ENCODE measurements at places on chromosomes 1 and 21.
A peak's percentile ranks its signal among the peaks of the same experiment; 100 is the strongest.

GRCh38 chr1:83497563-83497962 is 501.4 kb downstream of the TTLL7 start:
- no peak for DNase-seq

DNA sequence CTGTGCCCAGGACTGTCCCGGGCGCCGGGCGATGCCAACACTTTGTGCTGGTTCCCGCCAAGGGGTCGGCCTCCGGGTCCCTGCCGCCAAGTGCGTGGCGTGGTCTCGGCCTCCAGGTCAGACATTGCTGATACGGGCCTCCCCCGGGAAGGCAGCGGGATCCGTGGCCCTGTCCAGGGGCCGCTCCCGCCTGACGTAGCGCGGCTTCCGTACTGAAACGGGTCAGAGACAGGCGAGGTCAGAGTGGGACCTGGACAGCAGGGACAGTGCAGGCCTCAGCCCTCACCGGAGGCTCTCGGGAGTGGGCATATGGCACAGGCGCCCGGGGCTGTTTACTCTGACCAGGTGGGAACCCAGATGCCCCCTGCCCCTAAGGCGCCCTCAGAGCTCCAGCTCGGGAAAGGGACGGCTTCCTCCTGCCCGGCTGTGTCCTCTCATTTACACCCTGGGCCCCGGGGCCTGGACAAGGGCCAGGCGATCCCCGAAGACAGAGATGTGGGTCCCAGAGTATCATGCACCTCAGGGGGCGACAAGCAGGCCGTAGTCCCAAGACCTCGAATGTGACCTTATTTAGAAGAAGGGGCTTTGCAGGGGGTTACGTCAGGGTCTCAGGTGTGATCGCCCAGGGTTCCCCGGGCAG is 8.8 kb upstream of the RNF223 start:
- DNase-seq: no peak

DNA sequence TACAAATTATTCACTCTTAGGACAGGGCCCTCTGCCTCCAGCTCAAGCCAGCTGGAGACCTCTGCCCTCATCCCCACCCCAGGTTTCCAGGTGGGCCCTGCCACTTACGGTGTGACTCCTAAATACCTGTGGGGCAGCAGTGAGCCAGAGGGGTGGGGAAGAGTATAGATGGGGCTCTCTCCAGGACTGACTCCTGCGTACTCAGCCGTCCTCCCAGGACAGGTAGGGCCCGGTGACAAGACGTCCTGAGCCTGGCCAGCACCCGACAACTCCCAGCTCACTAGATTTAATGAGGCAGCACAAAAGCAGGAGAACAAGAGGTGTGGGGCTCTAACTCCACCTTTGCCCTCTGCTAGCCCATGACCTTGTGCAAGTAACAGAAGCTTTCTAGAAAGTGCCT is 16.8 kb downstream of the GNG12 start:
- no peak for DNase-seq

DNA sequence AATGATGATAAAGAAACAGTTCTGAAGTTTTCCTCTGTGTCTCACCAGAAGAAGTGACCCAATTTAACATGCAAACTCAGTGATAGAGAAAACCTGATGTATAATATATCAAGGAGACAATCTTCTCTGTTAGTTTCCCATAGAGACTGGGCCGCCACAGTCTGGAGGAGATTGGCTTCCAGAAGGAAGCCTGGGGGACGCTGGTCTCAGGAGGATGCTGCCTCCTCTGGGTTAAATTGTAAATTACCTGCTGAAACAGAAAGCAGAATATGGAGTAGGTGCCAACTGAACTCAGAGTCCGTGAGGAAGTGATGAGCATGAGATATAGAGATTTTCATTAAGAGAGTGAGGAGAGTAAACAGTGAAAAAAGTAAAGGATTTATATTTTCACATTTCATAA is 15.8 kb downstream of the OR14I1 start:
- DNase-seq: peak; percentile 19

DNA sequence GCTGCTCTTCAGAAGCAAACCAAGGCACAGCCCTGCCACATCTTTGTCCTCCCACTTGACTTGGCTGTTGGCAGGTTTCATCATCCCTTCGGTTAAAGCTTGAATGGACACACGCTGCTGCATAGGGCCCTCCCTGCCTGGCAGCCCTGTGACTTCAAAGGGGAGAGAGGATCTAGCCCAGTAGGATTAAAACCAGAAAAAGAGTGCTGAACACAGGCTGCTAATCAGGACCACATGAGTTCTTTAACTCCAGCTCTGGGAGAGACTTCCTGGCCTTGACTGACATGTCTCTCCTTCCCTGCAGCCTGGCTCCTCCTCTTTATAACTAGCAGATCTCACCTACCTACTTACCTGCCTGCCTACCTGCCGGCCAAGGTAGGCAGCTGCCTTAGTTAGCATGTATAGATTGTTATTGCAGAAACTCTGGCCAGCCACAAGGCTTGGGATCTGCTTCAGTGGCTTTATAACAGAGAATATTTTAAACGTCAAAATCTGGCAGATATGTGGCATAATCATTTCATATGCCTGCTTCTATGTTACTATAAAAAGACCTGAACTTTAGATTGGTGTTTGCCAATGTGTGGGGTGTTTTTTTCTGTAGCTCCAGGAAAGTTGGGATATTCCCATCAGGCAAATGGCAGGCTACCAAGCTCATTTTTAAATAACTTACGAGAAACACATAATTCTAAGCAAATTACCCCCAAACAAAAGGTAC is 49.4 kb downstream of the ERG start:
- no peak for DNase-seq

GRCh38 chr21:25956993-25957714 is 213.4 kb downstream of the APP start:
- DNase-seq: no peak

- no peak for DNase-seq
These were observed 178.3 kb downstream of the RERE start for GRCh38 chr1:8639148-8639547.

DNA sequence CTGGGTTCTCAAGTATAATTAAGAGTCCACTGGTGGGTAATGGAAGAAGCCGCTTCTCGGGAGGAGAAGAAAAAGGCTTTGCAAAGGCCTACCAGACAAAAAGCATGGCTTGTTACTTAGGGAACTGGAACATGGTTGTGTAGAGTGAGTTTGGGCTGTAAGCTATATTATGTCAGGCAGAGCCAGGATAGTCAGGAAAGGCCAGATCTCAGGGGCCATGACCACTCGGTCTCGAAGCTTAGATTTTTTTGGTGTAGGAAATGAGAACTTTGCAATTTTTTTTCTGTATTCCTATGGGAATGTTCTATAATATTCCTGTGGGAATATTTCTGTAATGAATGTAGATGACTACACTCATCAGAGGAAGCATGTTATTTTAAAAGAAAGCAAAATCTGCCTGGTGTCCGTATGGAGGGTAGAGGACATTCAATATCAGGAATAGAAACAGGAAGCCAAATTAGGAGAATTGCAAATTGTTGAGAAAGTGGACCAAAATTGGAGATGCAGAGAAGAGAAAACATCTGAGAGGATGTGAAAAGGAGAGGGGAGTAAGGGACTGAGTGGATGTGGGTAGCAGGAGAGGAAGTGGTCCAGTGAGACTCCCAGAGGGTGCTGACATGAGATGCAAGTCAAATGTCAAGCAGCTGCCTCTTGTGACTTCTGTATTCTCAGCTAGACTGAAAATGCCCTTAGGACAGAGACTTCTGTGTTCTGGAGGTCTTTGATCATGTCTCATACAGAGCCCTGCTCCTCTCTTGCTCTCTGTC is 45.2 kb upstream of the HAO2 start:
- DNase-seq: peak; percentile 5

- no peak for DNase-seq
These were observed 598.2 kb downstream of the PLPP3 start for GRCh38 chr1:55981010-55981650.

DNA sequence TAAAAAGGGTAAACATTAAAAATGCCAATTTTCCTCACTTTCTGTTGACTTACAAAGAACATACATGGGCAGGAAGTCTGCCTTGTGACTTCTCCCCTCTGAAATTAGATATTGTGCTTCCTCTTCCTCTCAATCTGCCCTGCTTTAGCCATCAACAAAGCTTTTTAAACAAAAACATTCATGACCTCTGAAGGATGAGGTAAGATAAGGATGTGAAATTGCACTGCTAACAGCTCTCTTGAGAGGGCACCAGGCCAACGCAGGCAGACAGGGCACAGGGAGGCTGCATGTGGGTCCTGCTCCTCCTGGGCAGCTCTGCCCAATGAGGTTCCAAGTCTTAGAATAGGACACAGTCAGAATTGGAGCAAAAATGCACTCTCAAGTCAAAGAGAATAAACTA is 62.1 kb downstream of the DEGS1 start:
- DNase-seq: peak; percentile 18

DNA sequence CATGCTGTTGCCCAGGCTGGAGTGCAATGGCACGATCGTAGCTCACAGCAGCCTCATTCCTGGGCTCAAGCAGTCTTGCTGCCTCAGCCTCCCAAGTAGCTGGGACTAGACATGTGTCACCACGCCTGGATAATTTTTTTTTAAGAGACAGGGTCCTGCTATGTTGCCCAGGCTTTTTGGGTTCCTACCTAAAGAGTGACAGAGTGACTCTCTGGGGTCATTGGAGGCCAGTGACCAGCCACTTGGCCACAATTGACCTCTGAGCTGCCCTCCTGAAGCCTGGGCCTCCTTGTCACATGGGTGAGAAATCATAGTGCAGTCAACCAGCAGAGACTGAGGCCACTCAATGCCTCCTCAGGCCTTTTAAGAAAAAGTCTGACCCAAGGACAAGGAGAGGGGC is 5.7 kb downstream of the DIO1 start:
- no peak for DNase-seq

GRCh38 chr1:116432655-116433265 is 59.7 kb downstream of the ATP1A1 start:
- DNase-seq: no peak

GRCh38 chr1:66788231-66788939 is 12.7 kb downstream of the INSL5 start:
- DNase-seq: peak; percentile 72

- DNase-seq: no peak
These were observed 22.6 kb downstream of the EVI5 start for GRCh38 chr1:92762355-92762754.

DNA sequence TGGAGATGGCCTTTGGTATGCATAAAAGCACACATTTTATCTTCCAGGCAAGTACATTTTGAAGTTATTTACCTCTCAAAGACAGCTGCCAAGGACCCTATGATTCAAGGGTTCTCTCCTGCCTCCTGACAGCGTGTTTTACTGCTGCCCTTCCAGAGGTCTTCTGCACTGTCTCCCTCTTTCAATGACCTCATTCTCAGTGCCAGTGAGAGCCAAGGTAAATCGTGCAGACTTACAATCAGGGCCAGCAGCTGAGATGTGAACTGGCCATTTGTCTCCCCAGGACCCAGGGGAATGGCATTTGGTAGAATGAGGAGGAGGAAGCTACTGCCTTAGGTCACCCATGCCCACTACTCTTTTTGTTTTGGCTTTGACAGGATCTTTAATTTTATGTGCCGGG is 84.2 kb upstream of the FGGY start:
- no peak for DNase-seq

- peak; percentile 3 for DNase-seq
These were observed 283.9 kb upstream of the ST6GALNAC5 start for GRCh38 chr1:76583235-76583868.

DNA sequence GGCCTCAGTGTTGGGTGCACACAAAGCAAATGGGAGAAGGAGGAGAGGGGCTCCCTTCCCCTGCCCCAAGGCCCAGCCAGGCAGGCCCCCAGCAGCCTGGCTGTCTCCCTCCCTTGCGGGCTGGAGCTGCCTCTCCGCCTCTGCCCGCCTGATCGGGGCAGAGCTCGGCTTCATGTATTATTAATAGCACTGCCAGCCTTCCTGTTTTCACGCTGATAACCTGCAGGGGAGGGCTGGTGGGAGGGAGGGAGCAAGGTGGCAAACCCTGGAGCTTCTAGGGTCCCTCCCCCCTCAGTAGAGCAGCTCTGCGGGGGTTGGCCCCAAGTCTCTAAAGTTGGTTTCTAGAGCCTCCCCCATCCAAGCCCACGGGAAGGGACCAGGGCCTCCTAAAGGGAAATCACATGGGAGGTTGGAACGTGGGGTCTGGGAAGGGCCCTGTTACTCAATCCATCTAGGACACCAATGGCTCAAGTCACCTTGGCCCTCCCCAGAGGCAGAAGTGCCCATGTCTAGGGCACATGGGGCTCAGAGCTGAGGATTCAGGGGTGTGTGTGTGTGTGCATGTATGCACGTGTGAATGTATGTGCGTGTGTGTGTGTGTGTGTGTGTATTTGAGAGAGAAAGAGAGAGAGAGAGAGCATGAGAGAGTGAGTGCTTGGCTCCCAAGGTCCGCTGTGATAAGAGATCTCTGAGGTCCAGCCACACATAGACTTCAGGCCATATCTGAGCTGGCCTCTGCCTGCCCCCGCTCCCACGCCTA is 21.8 kb upstream of the POU3F1 start:
- no peak for DNase-seq

DNA sequence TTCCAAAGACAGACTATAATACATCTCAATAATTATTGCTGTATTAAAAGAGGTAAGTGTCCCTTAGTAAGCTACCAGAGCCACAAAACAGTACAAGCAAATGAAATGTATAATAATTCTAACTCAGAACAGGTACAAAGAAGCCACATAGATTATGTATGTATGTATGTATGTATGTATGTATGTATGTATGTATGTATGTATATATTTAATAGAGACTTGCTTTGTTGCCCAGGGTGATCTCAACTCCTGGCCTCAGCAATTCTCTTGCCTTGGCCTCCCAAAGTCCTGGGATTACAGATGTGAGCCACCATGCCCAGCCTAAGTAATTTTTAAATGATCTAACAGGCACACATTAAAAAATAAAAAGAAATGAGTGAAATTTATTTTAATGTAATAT is 86.9 kb downstream of the EPS15 start:
- DNase-seq: no peak
